ENCODE measurements at places on chromosomes 11 and 22.

DNA sequence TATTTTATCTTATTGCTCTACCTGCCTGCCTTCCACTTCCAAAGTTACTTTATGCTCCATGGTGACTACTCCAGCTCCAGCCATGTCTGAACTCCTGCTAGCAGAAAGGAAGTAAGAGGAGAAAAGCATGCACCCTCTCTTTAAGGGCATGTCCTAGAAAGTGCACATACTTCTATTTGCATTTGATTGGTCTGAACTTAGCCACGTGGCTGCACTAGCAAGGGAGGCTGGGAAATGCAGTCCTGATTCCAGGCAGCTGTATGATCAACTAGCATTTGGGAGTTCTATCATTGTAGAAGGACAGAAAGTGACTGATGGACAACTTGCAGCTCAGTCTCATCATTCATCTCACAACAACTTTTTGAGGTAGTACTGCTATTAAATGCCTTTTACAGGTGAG lies 515.7 kb downstream of the BUD13 start:
- DNase-seq = peak; percentile 4

DNA sequence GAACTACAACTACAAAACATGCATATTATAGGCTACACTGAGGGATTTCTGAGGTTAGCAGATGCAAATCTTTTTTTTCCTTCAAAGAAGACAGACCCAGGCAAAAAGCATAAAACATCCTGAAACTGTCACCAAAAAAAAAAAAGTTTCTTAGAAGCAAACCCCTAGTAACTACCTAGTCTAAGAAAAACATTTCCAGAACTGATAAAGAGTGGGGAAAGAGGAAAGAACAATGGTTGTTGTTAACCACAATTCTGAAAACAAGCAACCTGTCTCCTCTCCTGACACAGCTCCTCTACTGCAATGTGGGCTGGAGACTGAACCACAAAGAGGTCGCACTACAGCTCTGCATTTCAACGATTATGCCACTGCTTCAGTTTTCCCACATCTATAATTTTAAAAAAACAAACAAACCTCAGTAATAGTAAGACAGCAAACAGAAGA lies 15.0 kb downstream of the DENND5A start:
- DNase-seq = no peak

DNA sequence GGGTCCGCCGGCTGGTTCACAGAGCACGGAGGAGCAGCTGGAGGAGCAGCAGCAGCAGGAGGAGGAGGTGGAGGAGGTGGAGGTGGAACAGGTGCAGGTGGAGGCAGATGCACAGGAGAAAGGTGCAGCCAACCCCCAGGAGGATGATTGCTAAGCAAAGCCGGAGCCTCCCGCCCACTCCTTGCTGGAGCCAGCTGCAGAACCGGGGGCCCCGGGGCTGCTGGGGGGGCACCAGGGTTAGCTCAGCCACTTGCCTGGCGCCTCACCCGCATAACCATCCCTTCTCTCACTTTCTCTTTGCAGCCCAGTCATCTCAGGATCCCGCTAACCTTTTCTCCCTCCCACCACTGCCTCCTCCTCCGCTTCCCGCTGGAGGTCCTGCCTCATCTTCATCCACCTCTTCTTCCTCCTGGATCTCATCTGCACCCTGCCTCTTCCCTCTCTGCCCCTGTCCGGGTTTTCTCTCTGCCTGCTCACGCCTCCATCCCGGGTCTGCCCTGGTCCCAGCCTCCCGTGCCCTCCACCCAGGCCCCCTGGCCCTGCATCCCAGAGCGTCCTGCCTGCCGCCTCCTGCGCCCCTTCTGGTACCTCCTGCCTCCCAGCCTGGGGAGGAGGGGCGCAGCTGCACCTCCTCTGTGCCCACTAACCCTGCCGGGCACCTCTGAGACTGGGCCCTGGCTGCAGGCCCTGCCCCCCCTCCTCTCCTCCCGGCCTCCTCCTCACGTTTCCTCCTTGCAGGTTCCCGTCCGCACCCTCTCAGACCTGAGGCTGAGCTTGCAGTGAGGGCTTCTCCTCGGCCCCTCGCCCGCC lies 9.5 kb downstream of the KCTD17 start:
- no peak for DNase-seq

- no peak for DNase-seq
Observed at GRCh38 chr11:37459456-37459855, 861.4 kb upstream of the RAG2 start.

- no peak for DNase-seq
Observed at GRCh38 chr22:23233752-23234408, 53.6 kb downstream of the BCR start.

GRCh38 chr11:119375337-119376196 lies 5.9 kb downstream of the USP2 start:
- no peak for DNase-seq

GRCh38 chr11:59197991-59198390 lies 14.7 kb downstream of the MPEG1 start:
- DNase-seq = no peak

DNA sequence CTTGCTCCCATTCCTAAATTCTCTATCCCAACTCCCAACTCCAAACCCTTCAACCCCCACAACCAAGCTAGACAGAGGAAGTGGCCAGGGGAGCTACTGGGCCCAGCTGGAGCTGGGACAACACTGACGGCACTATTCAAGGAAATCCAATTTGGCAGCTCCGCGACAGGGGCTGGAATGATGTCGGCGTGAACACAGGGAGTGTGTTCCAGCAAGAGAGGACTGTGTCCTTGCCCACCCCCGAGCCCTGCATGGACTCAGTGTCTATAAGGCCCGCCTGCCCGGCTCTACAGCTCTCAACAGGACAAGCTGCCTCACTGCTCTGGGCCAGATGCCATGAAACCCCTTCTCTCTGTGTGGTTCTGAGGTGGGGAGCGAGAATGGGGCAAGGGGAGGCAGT lies 11.3 kb downstream of the PCSK7 start:
- DNase-seq = no peak

GRCh38 chr22:44409211-44409973 lies 88.6 kb downstream of the RTL6 start:
- no peak for DNase-seq

GRCh38 chr11:21492931-21493330 lies 700.0 kb upstream of the ANO5 start:
- DNase-seq = no peak

- DNase-seq = no peak
Observed at GRCh38 chr11:65505466-65506289, 6.8 kb downstream of the MALAT1 start.

DNA sequence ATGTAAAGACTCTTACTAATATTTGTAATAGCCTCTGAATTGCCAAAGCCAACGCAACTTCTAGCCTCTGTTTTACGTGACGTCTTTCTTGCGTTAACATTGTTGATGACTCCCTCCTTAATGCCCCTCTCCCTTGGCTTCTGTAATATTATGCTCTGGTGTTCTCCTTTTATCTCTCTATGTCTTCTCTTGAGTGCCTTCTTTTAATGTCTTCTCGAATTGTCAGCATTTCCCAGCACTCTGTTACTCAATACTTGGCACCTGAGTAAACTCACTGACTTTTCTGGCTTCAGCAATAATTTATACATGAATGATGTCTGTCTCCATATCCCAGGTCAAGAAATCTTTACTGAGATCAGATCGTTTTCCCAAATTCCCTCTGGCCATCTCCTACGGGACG lies 68.5 kb upstream of the DDI1 start:
- no peak for DNase-seq

DNA sequence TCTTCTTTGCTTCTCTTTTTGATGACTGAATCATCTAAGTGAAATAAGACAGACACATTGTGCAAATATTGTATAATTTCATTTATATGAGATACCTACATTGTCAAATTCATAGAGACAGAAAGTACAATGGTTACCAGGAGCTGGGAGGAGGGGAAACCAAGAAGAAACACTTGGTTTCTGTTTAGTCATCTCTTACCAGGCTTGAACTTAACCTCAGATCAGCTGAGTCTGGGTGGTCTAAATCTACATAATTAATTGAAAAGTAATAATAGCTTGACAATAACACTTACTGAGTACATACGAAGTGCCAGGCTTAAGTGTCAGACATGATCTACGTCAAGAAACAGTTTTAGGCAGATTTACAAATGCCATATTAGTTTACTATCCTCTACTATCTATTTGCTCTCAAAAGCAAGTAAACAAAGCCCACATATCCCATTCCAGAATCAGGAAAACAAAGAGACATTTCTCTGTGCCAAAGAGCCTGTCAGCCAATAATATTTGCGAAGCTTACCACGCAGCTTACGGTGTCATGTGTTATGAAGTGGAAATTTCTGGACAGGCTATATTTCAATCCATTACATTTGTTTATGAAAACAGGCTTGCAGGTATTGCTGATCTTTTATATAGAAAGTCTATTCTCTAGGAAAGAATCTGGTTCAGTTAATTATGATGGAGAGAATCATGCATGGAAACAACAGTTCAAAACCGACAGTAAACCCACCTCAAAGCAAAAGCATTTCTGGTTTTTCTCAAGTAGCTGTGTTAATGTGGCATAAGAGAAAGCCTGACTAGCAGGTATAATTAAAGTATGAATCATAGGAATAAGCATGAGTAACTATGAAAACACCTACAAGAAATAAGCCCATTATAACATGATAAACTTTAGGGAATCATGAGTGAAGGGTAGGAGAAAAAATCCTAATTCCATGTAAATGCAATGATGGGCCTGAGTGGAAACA lies 2.7 kb upstream of the ARHGAP42 start:
- DNase-seq = peak; percentile 12

DNA sequence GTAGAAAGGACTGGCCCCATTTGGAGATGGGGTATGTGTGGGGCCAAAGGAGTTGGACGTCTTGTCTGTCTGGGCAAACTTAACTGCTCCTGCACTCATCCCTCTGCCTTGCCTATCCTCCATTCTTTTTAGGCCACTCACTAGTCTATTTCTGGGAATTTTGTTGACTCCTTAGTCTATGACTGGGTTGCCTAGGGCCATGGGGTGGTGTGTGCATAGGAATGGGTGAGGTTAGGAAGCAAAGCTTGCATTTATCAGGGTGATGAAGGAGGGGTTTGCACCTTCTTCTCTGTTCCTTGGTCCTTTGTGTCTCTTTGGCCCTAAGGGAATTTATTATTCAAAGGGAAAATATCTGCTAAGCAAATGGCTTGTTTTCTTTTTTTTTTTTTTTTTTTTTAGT lies 80.9 kb upstream of the OR9Q1 start:
- no peak for DNase-seq

- no peak for DNase-seq
Observed at GRCh38 chr11:36509201-36509639, 852 bp downstream of the TRAF6 start.

- DNase-seq = peak; percentile 84
Observed at GRCh38 chr11:96307776-96308140, 35.2 kb downstream of the MAML2 start.

DNA sequence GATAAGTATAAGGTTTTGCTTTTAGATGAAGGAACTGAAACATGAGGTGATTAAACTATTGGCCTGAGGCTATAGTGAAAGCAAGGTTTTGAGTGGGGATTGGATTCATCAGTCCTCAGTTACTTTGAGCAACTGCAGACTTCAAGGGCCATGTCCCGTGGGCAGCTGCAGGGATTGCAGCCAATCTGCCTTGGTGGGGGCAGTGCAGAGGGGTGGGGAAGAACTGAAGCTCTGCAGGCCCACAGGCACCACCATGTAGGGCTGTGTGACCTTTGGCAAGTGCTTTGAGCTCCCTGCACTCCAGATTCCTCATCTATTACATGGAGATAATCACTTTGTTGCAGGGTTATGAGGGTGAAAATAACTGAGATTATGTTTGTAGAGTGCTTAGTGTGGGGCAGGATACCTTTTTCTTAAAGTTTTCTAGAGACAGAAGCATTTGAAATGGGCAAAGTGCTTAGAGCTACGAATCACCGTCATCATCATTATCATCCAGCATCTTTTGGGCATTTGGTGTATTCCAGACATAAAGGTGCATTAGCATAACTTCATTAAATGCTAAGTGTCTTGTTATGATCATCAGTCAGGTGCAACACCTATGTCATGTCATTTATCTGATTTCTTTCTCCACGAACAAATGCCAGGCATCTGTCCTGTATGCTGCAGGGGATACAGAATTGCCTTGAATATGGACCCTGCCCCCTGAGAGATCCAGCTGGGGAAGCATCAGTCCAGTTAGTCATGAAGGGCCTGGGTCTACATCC lies 72.1 kb upstream of the TENM4 start:
- no peak for DNase-seq

GRCh38 chr11:63404161-63404935 lies 34.8 kb downstream of the SLC22A9 start:
- no peak for DNase-seq

GRCh38 chr11:36622431-36623136 lies 24.5 kb upstream of the RAG2 start:
- DNase-seq = peak; percentile 12

- DNase-seq = no peak
Observed at GRCh38 chr11:80503990-80504389, 1063.2 kb upstream of the TENM4 start.

- DNase-seq = no peak
Observed at GRCh38 chr11:123570939-123571580, 83.4 kb downstream of the SCN3B start.

GRCh38 chr11:78822931-78823423 lies 248.3 kb upstream of the NARS2 start:
- no peak for DNase-seq

GRCh38 chr11:97739932-97740800 lies 1280.6 kb upstream of the CNTN5 start:
- DNase-seq = no peak

- DNase-seq = no peak
Observed at GRCh38 chr11:45647329-45647728, 18.1 kb downstream of the CHST1 start.

DNA sequence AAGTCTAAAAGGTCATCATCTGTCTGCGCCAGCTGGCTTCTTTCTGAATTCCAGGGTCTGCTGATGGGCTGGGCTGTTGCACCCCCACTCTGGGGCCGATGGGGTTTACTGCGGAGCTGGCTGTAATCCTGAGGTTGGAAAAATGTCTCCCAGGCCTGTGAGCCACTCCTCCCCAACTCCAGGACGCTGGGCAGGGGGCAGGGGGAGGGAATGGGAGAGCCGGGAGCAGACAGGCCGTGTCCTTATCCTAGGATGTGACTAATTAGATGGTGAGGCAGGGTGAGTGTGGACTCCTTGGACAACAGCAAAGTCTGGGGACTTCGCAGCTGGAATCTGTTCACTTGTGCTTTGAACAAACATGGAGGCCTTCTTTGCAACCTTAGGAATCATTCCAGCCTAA lies 48.7 kb downstream of the LRRC32 start:
- no peak for DNase-seq

DNA sequence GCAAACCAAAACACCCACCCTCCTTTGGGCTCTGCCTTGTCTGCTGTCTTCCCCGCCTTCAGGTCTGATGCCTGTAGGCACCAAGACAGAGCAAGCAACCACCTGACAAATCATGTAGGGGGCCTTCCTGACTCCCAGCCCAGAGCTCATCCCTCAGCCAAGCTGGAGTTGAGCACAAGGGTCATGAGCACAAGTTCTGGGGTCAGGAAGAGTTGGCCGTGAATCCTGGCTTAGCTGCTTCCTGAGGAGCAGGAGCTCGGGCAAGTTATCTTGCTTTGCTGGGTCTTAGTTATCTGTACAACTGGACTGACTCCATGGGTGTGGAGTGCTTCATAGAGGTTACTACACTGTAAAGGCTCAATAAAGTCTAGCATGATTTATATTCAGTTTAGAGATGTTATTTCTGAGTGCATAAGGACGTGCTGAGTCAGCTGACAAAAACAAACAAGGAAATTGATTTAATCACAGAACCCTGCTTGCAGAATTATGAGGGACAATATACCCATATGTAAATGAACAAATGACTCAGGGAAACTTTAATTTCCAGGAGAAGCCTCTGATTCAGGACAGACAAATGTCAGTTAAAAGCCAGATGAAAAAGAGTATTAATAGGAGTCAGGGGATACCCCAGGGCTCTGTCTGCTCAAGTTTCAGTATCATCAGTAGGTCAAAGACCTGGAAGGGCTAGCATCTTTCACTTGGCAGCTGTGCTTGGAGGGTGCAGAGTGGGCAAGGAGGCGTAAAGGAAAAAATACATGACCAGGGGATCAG lies 15.0 kb upstream of the APOA1 start:
- no peak for DNase-seq

Measured in HCT116 (cell line).